Esophagus squamous epithelium (tissue), 5 donors: ENCODE measurements at places on chromosomes 1 and 21.

GRCh38 chr1:12001249-12001917, 17.9 kb upstream of the MIIP start:
- no peak overlapping the region for H3K27ac ChIP-seq
- peaks cover 46% of the 10 kb centered on the region for H3K36me3 ChIP-seq
- DNase-seq = no peak
- no peak overlapping the region for H3K4me3 ChIP-seq

DNA sequence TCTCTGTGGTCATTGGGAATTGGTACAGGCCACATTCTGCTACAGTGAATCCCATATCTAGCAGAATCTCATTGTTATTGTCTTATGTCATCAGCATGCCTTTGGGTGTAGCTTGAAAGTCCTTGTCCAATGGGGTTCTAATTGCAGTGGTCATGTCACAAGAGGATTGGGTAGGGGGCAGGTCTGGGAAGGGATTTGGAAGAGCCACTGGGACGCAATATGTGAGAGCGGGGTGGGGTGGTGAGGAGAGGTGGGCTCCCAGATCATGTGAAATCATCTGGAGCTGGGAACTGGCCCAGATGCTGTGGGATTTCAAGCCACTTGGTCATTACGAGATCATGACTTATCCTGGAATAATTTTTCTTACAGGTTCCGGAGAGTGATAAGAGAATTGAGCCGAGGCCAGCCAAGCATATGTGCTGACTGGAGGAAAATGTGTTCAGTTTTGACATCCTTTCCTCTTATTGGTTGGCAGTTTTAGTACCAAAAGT, 16.3 kb downstream of the CNIH3 start:
- no peak overlapping the region for H3K27ac ChIP-seq
- no peak for DNase-seq
- no peaks in the 10 kb centered on the region for H3K27me3 ChIP-seq
- H3K36me3 ChIP-seq = no peaks in the 10 kb centered on the region
- no peak overlapping the region for H3K4me3 ChIP-seq

DNA sequence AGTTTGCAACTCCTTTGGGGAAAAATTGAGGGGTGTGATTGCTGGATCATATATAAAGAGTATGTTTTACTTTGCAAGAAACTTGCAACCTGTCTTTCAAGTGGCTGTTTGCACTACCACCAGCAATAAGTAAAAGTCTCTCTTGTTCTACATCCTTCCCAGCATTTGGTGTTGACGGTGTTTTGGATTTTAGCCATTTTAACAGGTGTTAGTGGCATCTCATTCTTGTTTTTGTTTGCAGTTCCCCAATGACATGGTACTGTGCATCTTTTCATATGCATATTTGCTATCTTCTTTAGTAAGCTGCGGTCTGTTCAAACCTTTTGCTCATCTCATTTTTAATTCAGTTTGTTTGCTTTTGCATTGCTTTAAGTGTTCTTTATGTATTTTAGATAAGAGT, 535.5 kb downstream of the LRRIQ3 start:
- no peak overlapping the region for H3K4me3 ChIP-seq
- H3K36me3 ChIP-seq = no peaks in the 10 kb centered on the region
- no peaks in the 10 kb centered on the region for H3K27me3 ChIP-seq
- no peaks in the 10 kb centered on the region for H3K4me1 ChIP-seq
- DNase-seq = no peak

DNA sequence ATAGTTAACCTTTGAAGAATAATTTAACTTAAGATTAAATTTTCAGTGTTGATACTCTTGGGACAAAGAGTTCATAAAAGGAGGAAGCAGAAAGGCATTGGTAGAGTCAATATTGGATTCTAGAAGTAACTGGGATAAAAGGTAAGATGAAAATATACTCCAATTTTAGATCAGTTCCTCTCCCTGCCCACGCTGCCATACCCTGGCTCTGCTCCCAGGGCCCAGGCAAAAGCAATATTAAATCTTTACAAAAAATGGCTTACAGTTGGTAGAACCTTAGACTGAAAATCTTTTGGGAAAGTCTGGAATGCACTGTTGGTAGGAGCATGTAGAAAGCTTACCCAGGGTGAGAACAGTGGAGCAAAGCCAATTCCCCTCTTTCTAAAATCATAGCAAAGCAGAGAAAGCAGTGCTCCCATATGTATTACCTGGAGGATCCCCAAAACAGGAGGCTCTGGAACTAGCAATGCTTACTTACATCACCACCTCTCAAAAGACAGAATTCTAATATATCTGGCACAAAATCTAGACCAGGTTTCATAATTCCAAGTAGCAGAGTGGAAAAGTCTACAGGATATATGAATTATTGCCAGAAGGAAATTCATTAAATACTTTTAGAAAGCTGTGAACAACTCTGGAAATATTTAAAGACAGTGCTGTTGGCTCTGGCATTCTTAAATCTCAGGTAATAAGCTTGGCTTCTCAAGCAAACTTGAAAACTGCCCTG, 24.5 kb downstream of the KIAA0319L start:
- no peak overlapping the region for H3K4me3 ChIP-seq
- H3K4me1 ChIP-seq = peaks cover 6% of the 10 kb centered on the region
- H3K36me3 ChIP-seq = peaks cover 8% of the 10 kb centered on the region

- H3K4me3 ChIP-seq = no peak overlapping the region
- H3K36me3 ChIP-seq = no peaks in the 10 kb centered on the region
- DNase-seq = no peak
- H3K27ac ChIP-seq = no peak overlapping the region
- no peaks in the 10 kb centered on the region for H3K4me1 ChIP-seq
Measured at GRCh38 chr21:18164933-18165332, 79.7 kb upstream of the CHODL start.

GRCh38 chr21:43645976-43646375, 13.3 kb downstream of the HSF2BP start:
- no peaks in the 10 kb centered on the region for H3K36me3 ChIP-seq
- H3K27me3 ChIP-seq = no peaks in the 10 kb centered on the region
- H3K4me3 ChIP-seq = no peak overlapping the region
- DNase-seq = no peak
- H3K4me1 ChIP-seq = peaks cover 21% of the 10 kb centered on the region
- peak overlapping the region; percentile 15 for H3K27ac ChIP-seq

DNA sequence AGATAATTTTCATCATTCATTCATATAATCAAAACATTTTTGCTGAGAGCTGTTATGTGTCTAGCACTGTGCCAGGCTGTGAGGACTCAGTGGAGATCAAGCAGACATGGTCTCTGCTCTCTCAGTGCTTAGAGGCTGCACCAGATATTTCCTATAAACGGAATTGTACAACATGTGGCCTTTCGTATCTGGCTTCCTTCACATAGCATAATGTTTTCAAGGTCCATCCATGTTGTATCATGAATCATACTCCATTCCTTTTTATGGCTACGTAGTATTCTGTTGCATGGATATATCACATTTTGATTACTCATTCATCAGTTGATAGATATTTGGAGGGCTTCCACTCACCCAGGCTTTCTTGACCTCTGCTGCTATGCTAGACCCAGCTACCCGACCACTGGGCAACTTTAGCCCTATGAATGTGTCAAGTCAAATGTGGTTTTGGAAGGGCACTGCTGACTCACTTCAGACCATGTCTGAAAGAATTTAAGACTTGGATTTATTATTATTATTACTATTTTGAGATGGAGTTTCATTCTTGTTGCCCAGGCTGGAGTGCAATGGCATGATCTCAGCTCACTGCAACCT, 18.5 kb downstream of the NCF2 start:
- H3K27me3 ChIP-seq = no peaks in the 10 kb centered on the region
- DNase-seq = no peak
- H3K4me1 ChIP-seq = peaks cover 4% of the 10 kb centered on the region
- no peak overlapping the region for H3K4me3 ChIP-seq
- no peaks in the 10 kb centered on the region for H3K36me3 ChIP-seq
- no peak overlapping the region for H3K27ac ChIP-seq
